Heart right ventricle (tissue), 16 donors: ENCODE measurements at places on chromosomes 1 and 21.

GRCh38 chr1:19371226-19372135 lies 59.4 kb downstream of the SLC66A1 start:
- no peak for DNase-seq

DNA sequence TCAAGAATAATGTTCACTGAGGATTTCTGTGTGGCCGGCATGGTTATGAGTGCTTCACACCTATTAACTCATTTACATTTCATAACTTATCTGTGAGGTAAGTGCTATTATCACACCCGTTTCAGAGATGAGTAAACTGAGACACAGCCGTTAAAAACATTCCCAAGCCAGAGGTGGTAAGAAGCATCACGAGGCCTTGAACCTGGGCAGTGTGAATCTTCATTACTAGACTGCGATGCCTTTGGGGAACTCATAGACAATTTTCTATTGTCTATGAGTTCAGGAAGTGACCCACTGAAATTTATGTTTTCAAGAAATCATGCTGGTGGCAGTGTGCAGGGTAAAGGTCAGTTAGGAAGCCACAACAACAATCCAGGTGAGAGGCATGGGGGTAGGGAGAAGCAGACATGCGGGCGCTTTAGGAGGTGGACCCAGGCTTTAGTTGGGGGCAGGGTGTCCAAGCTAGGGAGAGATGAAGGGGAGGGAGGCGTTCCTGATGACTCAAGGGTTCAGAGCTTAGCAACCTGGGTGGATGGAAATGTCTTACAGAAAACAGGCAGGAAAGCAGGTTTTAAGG lies 14.5 kb downstream of the GNG12 start:
- no peak for DNase-seq

GRCh38 chr1:147618077-147618569 lies 52.2 kb downstream of the ACP6 start:
- DNase-seq: no peak

GRCh38 chr1:8239306-8240023 lies 78.4 kb upstream of the SLC45A1 start:
- no peak for DNase-seq

GRCh38 chr1:47866601-47867437 lies 130.4 kb downstream of the TRABD2B start:
- DNase-seq: no peak
